Glomerular endothelial cell (primary cell): ENCODE measurements at places on chromosomes 7 and 10. TPM values are rescaled to one million over a fixed set of nuclear protein-coding genes. Genes with fewer than 3 reads are reported as not detected.

- no peak for DNase-seq
Observed at GRCh38 chr7:34396437-34397064, 261.5 kb upstream of the NPSR1 start.

DNA sequence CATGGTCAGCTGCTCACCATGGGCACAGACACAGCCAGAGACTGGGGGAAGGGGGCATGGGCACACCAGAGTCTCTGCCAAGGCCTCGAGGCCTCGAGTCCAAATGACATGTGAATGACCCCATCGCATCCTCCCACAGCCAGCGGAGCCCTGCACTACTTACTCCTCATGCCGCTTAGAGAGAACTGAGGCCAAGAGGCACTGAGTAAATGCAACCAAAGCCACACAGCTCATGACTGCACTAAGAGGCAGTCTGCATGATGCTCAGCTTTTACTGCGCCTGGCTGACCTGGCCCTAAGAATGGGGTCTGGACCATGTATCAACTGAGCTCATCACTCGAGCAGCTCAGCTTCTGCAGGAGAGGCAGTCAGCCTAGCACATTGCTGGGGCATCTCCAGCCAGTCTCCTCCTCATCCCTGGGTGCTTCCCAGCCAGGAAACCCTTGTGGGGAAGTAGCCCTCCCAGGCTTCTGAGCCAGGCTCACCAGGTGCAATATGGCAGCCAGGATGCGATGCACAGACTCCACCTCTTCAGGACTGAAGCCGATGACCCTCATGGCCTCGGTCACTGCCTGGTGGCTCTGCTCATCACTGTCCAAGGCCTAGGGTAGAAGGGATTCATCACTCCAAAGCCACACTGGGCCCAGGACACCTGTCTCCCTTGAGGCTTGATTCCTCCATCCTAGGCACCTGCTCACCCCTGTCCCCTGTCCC is 7.5 kb downstream of the MYO1G start:
- no peak for DNase-seq

- DNase-seq = no peak
Observed at GRCh38 chr10:9554321-9554720, 1463.4 kb upstream of the CELF2 start.

GRCh38 chr10:73991203-73991883 is 6.6 kb upstream of the VCL start:
- no peak for DNase-seq

GRCh38 chr7:22561895-22562593 is 62.1 kb upstream of the STEAP1B start:
- DNase-seq = no peak

- no peak for DNase-seq
Observed at GRCh38 chr10:126264102-126265018, 123.9 kb downstream of the ADAM12 start.

- no peak for DNase-seq
Observed at GRCh38 chr7:79407351-79407750, 46.1 kb downstream of the MAGI2 start.

DNA sequence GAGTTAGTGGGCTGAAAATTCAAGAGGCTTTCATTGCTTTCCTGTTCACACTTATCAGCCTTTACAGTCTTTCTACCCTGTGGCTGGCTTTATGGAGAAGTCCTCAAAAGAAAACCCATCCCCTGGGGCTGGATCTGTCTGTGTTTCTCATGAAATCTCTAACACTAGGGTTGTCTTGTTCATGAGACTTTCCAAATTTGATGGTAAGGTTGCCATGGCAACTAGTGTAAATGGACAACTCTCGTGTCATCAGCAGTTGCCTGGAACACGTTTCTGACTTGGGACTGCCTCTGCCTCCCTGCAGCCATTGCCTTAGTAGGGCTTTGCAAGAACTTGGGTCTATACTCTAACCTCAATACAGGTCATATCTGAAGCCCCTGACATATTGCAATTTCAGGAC is 35.8 kb upstream of the PLPP4 start:
- no peak for DNase-seq

DNA sequence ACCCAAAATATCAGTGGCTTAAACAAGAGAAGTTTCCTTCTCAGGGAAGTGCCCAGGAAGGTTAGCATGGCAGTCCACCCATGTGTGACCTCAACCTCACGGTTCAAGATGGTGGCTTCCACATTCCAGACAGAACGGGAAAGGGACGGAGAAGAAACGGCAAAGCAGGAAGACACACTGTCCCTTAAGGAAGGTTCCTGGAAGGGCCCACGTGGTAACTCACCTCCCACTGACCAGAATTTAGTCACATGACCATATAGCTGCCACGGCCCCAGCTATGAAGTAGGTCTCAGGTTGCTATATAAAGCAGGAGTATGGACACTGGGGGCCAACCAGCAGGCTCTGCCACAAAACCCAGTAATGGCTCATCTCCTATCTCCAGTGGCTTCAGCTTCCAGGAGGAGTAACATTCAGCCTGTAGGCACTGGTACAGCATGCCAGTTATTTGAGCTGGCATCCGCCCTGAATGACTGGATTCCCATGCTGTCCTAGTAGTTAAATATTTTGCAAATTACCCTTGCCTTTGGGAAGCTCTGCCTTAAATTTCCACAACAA is 278.5 kb upstream of the KLF14 start:
- DNase-seq = no peak

DNA sequence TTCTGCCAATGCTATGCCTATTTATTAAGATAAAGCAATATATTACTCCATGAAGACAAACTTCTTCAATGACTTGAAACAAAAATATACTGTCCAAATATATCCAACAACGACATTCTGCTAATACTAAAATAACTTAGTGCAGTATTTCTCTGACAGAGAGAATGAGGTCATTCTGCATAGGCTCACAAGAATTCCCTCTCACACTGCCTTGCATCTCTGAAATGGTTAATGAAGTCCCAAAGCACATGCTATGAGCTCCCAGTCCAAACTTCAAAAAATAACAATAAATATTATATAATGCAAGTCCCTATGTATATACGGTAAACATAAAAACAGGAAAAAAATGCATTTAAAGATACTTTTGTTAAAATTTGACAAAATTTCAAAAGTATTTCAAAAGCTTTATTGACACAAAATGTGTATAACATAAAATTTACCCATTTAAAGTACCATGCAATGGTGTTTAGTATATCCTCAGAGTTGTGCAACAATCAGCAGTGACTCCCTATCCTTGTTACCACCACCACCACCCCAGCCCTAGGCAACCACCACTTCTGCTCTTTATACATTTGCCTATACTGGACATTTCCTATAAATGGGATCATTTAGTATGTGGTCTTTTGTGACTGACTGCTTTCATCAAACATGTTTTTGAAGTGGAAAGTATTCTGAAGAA is 27.6 kb downstream of the CHCHD3 start:
- DNase-seq = no peak

GRCh38 chr10:12644380-12645144 is 295.2 kb downstream of the CAMK1D start:
- no peak for DNase-seq

- DNase-seq = no peak
Observed at GRCh38 chr7:116546916-116547315, 22.1 kb downstream of the CAV1 start.

GRCh38 chr7:154720016-154720415 is 282.9 kb downstream of the PAXIP1 start:
- DNase-seq = no peak

GRCh38 chr10:121113385-121113696 is 262.2 kb downstream of the WDR11 start:
- DNase-seq = no peak

GRCh38 chr7:42224391-42225003 is 12.5 kb downstream of the GLI3 start:
- DNase-seq = no peak

DNA sequence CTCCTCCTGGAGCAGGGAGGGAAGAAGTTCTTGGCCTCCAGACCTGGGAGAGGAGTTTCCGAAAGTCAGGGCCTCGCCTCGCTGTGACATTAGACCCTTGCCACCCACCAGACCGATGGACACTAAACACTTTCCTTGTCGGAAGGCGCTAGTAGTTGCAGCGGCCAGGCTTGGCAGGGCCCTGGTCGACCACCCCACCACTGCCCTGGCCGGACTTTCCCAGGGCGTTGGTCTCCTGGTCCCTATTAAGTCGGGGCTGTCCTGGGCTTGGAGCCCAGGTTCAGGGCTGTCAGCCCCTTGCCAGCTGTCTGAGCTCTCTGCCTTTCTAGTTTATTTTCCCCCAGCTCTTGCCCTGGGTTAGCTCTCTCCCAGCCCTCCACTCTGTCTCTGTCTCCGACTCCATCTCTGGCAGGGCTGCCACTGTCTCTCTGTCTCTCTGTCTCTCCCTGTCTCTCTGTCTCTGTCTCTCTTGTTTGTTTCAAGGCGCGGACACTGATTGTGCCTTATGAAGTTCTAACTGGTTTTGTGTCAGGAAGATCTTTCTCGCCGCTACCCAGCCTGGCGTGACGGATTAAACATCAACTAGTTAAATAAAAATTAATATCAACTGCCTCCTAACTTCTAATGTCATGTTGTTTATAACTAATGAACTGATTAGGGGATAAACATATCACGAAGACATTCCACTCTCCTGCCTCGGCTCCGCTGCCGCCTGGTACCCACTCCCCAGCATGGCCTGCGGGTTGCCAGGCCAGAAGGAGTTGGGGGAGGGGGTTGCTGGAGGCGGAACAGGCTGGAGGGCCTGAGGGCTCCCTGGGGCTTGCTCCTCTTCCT is 13.8 kb upstream of the PAX2 start:
- no peak for DNase-seq

GRCh38 chr10:74156919-74157289 is 5.9 kb downstream of the ADK start:
- DNase-seq = no peak

DNA sequence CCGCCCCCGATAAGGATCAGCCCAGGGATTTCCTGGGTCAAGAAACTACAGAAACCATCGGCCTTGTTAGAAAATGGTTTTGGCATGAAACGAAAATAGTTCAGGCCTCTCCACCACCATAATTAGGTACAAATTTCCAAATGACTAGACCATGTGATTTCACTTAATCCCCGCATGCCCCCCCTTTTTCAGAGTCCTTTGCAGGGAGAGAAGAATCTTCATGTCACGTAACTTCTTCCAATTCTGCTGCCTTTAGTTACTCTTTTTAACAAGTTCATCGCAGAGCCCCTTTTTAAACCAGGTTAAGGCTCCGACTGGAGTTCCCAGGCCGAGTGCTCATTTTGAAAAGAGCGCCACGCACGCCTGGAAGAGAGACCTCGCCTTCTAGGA is 3.4 kb downstream of the PDGFA start:
- DNase-seq = no peak

DNA sequence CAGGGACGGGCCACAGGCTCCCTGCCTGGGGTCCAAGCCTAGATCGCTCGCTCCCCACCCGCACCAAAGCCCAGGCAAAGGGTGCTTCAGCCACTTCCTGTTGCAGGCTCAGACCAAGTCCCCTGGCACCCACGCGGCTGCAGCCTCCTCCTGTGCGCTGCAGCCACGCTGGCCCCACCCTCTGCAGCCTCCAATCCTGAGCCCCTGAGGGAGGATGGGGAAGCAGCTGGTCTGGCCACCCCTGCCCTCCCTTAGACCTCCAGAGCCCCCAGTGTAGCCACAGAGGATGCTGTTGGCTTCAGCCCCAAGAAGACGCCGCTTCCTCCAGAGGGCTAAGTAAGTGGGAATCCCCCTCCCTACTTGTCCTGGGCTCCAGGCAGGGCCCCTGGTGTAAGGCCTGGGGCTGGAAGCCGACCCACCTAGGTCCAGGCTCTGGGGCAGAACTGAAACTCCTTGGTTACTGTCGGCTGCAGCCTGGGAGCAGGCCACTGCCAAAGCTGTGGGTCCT is 9.4 kb downstream of the LIMK1 start:
- DNase-seq = no peak

DNA sequence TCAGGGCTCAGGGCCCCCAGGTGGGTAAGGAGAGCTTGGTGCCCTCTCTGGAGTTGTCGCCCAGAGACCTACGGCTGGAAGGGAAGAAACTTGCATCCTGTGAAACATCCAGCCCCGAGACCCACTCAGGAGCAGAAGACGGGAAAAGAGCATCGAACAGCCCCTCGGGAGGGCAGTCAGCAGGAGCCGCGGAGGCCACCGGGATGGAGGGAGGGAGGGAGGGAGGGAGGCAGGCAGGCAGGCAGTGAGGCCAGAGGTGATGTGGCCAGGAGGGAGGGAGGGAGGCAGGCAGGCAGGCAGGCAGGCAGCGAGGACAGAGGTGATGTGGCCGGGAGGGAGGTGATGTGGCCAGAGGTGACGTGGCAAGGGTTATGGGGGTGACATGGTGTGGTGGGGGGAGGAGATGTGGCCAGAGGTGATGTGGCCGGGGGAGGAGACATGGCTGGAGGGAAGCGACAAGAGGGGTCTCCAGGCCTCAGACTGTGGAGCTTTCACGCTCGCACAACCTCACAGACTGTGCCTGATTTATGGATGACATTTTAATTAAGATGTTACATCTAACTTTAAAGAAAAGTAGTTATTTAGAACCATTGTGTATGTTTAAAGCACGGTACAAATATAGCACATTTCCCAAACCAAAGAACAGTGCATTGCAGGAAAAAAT is 141.1 kb downstream of the DIP2C start:
- no peak for DNase-seq

GRCh38 chr7:155804431-155804831 is 7.8 kb downstream of the SHH start:
- DNase-seq = no peak

DNA sequence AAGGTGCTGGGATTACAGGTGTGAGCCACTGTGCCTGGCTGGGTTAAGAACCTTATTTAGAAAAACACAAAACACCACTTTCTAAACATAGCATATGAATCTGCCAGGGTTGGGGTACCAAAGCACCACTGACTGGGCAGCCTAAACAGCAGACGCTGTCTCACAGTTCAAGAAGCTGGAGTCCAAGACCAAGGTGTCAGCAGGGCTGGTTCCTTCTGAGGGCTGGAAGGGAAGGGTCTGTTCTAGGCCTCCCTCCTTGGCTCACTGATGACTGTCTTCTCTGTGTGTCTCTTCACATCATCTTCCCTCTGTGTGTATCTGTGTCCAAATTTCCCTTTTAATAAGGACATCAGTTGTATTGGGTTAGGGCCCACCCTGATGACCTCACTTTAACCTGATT is 49.6 kb downstream of the HIPK2 start:
- DNase-seq = no peak

GRCh38 chr7:102182016-102182415 is 104.7 kb upstream of the SH2B2 start:
- no peak for DNase-seq

The HMX2 gene
- total RNA-seq = not detected in 2 replicates

The INA gene
- total RNA-seq = 3.4 and 4.3 TPM in 2 replicates

The LRGUK gene
- 0.18 and 0.34 TPM in 2 replicates for total RNA-seq

The AGAP3 gene
- 70.7 and 99.7 TPM in 2 replicates for total RNA-seq

The TMEM176B gene
- total RNA-seq = not detected in 2 replicates

The HTR7 gene
- 0.29 and 0.58 TPM in 2 replicates for total RNA-seq

The NEUROD6 gene
- total RNA-seq = not detected in 2 replicates

The OR13A1 gene
- not detected in 2 replicates for total RNA-seq

The GPR15LG gene
- total RNA-seq = not detected in 2 replicates

The CFAP43 gene
- total RNA-seq = 0.10 and 0.18 TPM in 2 replicates

The AMZ1 gene
- total RNA-seq = 0.05 and 0.47 TPM in 2 replicates

The ACADSB gene
- total RNA-seq = 4.4 and 4.7 TPM in 2 replicates

The BHLHA15 gene
- 0.53 and 0.68 TPM in 2 replicates for total RNA-seq

The OPN4 gene
- total RNA-seq = not detected in 2 replicates

The CASD1 gene
- 9.9 and 16.0 TPM in 2 replicates for total RNA-seq

The CCDC7 gene
- total RNA-seq = 2.4 and 4.4 TPM in 2 replicates

The COL1A2 gene
- 9.0 and 76.0 TPM in 2 replicates for total RNA-seq

The STEAP1B gene
- total RNA-seq = 10.5 and 16.4 TPM in 2 replicates

The PNLIPRP3 gene
- total RNA-seq = not detected in 2 replicates
